Liver (tissue), 10 donors: ENCODE measurements at places on chromosomes 7 and 10.

DNA sequence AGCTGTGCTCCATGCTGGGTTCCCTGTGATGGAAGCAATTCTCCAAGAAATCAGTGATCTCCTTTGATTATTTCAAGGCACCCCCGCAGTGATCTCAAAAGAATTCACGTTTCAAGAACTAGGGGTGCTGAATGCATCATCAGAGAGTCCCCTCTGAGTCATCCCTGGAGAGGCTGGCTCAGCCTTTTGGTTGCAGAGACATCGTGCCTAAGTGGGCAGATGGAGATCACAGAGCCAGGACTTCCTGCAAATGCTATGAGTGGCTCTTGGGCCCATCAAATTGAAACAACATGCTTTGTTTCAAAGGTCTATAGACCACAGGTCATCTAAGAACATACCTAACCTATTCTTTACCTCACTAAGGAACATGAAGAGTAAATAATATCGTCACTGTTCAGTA is 41.5 kb upstream of the PLEKHA1 start:
- no peak for DNase-seq

DNA sequence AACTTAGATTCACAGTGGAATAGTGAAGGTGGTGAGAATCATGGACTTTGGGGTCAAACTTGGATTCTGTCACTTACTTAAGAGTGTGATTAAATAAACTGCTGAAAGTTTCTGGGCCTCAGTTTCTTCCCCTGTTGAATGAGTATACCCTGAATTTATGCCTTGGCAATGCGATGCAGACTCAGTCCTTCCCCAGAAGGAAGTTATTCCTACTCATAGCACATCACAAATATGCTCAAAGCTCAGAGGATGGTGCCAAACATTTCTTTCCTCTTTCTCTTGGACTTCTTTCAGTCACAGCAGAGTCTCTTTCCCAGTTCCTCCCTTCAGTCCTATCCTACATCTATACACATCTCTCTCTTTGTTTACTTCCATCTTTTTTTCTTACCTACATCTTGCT is 45.1 kb downstream of the ASB4 start:
- no peak for DNase-seq

- no peak for DNase-seq
These were observed 9.0 kb upstream of the ADCYAP1R1 start for GRCh38 chr7:31043051-31043471.

- DNase-seq: no peak
These were observed 19.2 kb downstream of the LHPP start for GRCh38 chr10:124480860-124481259.

GRCh38 chr10:1548146-1548545 is 189.2 kb downstream of the ADARB2 start:
- no peak for DNase-seq

GRCh38 chr7:117478836-117479224 is 995 bp upstream of the CFTR start:
- no peak for DNase-seq

DNA sequence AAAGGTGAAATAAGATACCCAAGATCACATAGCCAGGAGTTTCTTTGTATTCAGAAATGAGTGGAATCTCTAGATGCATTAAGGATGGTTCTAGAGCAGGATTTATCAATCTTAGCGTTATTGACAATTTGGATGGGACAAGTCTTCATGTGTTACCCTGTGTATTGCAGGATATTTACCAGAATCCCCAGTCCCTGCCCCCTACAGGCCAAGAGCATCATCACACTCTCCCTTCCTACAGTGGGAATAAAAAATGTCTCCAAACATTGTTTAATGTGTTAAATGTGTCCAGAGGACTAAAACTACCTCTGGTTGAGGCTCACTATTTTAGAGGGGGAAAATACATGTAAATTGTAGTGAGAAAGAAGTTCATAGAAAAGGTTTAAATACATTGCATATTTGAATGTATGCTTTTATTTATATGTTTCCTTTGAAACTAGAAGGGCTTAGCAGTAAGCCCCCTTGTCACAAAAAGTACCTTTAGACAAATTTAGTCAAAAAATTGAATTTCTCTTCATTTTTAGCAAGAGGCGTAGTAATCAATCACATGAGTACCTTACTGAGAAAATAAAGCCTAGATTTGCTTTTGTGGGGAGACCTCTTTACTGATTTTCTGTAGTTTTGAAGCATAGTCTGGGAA is 141.2 kb downstream of the MLLT10 start:
- DNase-seq: no peak

- DNase-seq: no peak
These were observed 77.4 kb downstream of the DLG5 start for GRCh38 chr10:77849039-77849664.

DNA sequence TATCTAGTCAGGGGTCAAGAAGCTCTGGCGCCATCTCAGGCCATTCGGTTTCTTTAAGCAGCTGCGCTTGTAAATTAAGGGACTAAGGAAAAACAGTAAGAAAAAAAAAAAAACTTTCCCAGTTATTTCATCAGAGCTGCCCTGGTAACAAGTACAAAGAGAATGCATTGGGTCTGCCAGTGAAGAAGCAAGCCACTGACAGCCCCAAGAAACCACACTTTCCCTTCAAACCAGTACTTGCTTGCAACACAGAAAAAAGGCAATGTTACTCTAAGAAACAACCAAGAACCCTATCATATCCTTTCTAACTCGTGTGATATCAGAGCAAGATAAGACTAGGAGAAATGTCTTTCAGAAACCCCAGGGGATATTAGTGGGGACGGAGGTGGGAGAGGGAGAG is 40.6 kb upstream of the AOAH start:
- DNase-seq: no peak

GRCh38 chr10:33863352-33863751 is 528.9 kb upstream of the NRP1 start:
- no peak for DNase-seq

GRCh38 chr10:111511751-111512150 is 434.9 kb downstream of the ADRA2A start:
- DNase-seq: no peak

DNA sequence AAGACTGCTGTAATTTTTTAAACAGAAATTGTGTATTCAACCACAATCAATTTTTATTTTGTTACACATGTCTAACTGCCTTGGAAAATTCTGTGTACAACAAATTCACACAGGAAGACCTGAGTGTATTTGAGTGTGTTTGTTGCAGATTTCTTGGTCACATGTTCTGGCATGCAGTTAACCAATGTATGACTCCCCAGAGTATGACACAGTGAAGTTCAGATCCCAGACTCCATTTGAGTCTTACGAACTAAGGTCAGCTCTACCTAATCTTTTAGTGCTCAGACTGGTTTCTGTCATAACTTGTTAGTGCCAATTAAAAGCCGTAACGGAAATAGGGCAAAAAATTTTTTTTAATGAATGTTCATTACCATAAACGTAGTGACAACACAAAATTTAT is 5.8 kb downstream of the GNAI1 start:
- DNase-seq: no peak

- DNase-seq: no peak
These were observed 220.7 kb downstream of the ADARB2 start for GRCh38 chr10:1516492-1517165.

DNA sequence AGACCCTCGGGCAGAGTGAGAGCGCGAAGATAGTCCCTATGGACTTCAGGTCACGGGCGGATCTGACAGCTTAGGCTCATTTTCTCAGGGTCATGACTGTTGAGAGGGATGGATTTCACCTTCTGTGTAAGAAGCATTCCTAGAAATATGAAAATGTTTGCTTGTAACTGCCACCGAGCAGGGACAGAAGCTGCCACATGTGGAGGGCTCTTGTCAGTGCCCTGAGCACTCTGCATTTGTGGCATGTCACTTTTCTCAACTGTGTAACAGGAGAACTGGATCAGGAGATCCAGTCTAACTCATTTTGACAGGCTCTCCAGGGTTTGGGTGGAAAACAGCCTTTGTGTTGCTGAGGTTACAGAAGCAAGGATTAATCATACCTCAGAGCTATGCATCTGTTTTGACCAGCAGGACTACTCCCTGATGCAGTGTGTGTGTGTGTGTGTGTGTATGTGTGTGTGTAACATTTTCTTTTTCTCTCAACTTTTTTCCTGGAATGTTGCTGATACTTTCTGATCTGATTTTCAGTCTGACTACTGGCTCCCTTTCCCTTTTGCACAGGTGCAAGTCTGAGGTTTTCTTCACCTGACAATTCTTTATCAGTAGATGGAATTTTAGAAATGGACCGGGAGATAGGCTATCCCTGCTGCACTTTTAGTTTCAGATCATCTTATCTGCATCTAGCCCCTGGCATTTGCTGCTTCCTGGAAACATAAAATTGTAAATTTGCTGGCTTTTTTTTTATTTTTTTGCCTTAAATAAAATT is 183.3 kb downstream of the STK31 start:
- DNase-seq: no peak

DNA sequence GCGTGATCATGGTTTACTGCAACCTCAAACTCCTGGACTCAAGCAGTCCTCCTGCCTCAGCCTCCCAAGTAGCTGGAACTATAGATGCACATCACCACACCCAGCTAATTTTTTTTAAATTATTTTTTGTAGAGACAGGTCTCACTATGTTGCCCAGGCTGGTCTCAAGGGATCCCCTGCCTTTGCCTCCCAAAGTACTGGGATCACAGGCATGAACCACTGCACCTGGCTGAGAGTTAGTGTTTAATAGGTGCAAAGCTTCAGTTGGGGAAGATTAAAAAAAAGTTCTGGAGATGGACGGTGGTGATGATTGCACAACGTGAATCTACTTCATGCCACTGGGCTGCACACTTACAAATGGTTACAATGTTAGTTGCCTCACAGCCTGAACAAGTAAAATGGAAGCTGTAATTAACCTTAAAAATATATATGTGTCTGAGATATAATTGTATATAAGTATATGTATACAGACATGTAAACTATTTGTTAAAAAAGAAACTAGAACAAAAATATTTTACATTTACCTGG is 106.4 kb upstream of the ZNF438 start:
- DNase-seq: no peak

DNA sequence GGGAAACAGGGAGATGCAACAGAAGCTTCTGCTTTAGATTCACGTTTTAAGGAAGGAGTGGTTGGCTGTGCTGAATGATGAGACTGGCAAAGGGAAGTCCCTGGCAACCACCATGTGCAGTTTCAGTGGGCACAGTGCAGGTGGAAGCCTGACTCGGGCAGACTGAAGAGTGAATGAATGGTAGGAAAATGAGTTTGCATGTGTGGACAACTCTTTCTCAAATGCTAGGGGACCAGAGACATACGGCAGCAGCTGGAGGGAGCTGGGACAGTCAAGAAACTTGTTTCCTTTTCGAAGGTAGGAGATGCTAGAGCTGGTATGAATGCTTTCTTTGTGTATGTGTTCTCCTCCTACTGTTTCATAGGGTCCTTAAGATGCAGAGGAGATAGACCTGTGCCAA is 29.0 kb downstream of the PODXL start:
- DNase-seq: no peak

- no peak for DNase-seq
These were observed 138.1 kb downstream of the ADAM22 start for GRCh38 chr7:88071994-88072714.

GRCh38 chr10:7397049-7398035 is 13.5 kb downstream of the SFMBT2 start:
- no peak for DNase-seq

DNA sequence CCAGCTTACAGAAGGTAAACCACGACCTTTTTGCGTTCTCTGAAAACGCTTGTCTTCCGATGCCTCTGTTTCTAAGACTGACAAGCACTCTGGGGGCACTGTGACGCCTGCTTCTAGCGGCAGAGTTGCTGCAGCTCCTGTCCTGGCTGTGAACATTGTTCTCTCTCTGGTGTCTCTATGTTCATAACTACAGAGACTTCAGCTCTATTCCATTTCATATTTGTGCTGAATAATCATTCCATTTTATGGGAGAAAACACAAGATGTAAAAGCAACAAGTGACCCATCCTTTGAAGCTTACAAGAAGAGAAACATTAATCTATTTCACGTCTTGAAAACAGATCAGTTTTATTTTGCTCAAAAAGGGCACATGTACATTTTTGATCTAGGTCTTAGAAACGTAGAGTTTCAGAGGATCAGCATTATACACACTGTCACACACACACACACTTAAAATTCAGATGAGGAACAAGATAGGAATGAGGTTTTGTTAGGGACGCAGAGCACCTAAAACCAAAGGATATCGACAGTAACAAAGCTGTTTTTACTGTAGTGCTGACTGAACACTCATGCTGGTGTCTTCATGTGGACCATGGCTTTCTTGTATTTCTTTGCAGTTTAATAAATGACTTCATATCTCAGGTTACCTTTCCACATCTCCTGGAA is 3.0 kb downstream of the IKZF1 start:
- no peak for DNase-seq

- no peak for DNase-seq
These were observed 630.7 kb downstream of the PARD3 start for GRCh38 chr10:34184397-34184796.

- no peak for DNase-seq
These were observed 4.1 kb upstream of the CPA4 start for GRCh38 chr7:130288829-130289228.

GRCh38 chr10:92729886-92730285 is 40.1 kb downstream of the HHEX start:
- DNase-seq: no peak

DNA sequence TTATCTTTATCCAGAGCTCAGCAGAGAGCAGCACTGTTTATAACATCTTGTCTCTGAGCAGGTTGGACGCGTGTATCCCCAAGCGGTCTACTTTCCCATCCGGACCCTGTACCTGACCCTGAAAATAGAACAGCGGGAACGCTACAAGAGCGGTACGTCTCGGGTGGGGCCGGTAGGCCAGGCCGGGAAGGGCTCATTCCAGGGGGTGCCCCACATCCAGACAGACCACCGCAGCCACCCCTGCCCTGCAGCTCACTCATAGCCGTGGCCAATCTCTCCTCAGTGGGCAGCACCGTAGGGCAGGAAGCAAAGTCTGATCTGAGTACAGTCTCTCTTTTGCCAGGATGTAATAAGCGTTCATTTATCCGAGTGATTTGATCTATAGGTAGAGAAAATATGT is 113.7 kb downstream of the TRRAP start:
- no peak for DNase-seq
